Transverse colon (tissue), 4 donors: ENCODE measurements at places on chromosomes 13 and 19.

DNA sequence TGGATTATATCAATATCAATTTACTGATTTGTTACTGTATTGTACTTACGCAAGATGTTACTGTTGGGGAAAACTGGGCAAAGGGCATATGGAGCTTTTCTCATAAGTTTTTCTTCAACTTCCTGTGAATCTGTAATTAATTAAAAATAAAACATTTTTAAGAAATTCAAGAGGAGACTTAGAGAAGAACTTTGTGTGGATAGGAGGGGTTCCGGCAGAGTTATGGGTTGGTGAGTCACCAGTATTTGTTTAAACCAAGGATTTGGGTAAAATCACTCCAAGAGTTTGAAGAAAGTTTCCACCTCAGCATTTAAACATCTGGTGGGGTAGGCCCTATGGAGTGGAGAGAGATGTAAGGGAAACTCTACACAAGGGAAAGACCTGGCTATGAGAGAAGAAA is 379.6 kb downstream of the TSHZ3 start:
- DNase-seq = no peak

GRCh38 chr19:31946491-31946890 is 398.9 kb upstream of the ZNF507 start:
- no peak for DNase-seq

- no peak for DNase-seq
Measured at GRCh38 chr13:111033172-111034130, 81.7 kb upstream of the ARHGEF7 start.

- no peak for DNase-seq
Measured at GRCh38 chr13:43937839-43938238, 58.1 kb downstream of the LACC1 start.

- DNase-seq = no peak
Measured at GRCh38 chr13:33228648-33229445, 56.7 kb downstream of the STARD13 start.

DNA sequence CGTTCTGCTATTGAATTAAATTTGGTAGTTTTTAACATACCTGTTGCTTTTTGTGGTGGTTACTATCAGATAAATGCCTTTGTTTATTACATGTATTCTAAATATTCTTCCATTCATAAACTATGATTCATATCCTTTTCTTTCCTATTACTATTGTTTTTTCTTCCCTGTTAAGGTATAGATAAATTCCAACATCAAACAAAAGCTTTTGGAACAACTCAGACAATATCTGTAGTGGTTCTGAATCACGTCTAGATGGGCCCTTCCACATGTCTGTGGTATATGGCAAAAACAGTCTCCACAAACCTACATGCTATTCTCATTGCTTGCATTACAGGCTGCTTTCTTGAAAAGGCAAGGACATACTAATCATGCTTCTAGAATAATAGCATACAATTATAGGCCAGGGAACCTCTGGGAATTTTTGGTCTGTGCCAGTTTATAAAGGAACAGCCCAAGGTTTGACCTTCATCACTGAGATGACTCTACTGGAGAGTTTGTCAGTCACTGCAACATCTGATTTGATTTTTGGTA is 6.4 kb downstream of the LRCH1 start:
- no peak for DNase-seq

- no peak for DNase-seq
Measured at GRCh38 chr13:98504371-98504963, 72.4 kb downstream of the STK24 start.
